ELF-1 (cell line): ENCODE measurements at places on chromosomes 2 and 18.
A peak's percentile ranks its signal among the peaks of the same experiment; 100 is the strongest.

DNA sequence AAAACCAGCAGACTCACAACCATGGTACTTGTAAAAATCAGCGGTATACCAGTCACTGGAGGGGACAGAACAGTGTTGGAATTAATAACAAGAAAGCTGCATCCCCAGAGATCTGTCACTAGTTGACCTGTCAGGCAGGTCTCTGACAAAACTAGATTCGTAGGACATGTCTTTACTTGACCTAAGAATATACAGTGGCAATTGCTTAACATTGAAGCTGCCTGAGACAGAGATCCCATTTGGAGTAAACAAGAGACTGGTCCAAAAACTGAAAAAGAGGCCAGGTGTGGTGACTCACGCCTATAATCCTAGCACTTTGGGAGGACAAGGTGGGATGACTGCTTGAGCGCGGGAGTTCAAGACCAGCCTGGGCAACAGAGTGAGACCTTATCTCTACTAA, 7.2 kb upstream of the SS18 start:
- DNase-seq, result no peak

- no peak for DNase-seq
Measured at GRCh38 chr2:68912111-68912510, 40.6 kb downstream of the GKN2 start.

GRCh38 chr2:151161821-151162551, 99.7 kb downstream of the RBM43 start:
- no peak for DNase-seq

DNA sequence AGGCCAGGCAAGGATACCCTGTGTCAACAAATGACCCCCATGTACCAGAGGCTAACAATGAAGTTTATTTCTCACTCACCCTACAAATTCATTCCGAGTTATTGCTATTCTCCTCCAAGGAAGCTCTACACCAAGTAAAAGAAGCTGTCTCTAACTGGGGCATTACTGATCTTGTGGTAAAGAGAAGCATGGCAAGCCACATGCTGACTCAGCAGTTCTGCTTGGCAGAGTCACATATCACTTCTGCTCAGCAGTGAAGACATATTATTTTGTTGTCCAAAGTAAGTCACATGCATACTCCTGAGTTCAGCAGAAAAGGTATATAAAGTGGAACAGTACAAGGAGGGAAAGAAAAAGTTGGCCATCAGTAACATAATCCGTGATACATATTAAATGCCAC, 315.8 kb downstream of the GULP1 start:
- no peak for DNase-seq

GRCh38 chr2:136118819-136119716, 1.1 kb upstream of the CXCR4 start:
- peak; percentile 24 for DNase-seq

DNA sequence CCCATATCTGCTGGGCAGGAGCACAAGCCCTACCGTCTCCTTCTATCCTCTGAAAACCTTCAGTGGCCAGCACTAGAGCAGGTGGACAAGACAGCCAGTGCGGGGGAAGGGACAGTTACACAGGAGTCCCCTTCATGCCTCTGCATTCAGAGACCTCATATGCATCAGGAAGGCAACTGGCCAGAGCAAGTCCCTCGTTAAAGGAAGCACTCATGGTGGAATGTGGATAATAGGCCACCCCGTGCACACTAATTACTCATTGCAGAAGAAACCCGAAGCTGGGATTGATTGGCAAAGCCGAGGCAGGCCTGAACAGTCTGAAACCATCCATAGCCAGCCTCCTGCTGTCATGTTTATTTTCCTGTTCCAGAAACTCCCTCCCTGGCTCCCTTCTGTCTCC, 11.2 kb downstream of the KIAA2012 start:
- peak; percentile 75 for DNase-seq
